Non-pigmented ciliary epithelial cell (primary cell): ENCODE measurements at places on chromosomes 7 and 10.

DNA sequence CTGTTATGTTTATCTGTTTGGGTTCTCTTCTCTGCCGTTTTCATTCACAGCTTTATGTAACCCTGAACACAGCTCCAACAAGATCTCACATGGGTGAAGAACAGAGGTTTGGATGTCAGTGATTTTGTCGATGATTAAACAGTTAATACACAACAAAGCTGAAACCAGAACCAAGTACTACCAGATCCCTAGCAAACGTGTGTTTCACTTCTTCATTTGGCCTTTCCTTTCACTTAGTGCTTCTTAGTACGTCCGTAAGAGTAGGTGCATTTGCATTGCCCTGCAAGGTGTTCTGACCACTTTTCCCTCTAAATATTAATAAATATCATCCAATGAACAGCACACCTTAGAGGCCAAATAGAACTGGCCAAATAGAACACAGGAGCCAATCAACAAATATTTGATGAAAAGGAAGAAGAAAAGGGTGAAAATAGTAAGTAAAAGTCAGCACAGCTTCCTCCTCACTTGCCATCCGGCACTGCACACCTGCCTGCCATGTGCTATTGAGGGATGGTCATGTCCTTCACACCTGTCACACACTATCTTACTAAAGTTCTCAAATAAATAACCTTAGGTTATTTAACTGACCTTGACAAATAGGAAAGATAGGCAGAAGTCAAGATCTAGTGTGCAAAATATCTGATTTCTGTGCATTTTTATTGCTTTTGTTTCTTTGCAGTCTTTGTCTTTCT lies 252.6 kb upstream of the ANKRD30A start:
- DNase-seq, result no peak

DNA sequence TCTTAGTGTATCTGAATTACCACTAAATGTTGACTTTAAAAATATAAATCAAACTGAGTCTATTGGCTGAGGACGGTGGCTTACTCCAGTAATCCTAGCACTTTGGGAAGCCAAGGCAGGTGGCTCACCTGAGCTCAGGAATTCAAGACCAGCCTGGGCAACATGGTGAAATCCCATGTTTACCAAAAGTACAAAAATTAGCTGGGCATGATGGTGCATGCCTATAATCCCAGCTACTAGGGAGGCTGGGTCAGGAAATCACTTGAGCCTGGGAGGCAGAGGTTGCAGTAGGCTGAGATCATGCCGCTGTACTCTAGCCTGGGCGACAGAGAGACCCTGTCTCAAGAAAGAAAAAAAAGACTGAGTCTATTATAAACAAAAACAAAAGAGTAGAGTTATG lies 106.5 kb upstream of the RSU1 start:
- DNase-seq, result no peak

- no peak for DNase-seq
These were observed 67.3 kb downstream of the ST7 start for GRCh38 chr7:117020591-117020973.

DNA sequence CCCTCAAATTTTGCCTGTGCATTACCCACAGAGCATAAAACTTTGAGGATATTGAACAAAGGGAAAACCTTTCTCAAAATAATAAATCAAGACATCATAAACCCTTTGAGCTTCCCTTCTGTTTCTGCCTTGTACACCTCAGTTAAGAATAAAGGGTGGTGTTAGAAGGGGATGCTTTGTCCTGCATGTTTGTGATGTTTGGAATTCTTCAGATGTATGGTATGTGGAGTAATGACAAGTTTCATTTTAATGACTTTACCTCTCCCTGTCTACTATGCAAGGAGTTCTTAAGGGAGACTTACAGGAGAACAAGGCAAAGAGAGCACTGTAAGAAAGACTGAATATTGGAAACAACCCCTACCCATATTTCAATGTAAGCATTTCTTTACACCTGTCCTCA lies 99.2 kb downstream of the HECW1 start:
- no peak for DNase-seq

GRCh38 chr7:31819031-31819430 lies 132.0 kb downstream of the PPP1R17 start:
- no peak for DNase-seq

DNA sequence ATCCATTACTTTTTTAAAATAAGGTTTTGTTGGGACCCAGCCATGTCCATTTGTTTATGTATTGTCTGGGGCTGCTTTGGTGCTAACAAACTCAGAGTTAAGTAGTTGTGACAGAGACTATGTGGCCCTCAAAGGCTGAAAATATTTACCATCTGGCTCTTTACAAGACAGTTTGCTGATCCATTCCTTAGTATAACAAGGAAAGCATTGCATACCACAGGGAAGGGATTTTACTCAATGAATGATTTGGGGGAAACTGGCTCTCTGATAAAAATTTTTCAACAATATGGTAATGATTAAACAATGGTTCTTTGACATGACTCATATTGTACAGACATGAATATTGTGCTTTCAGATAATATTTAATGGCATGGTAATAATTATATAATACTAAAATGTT lies 738.1 kb downstream of the KCNMA1 start:
- no peak for DNase-seq

DNA sequence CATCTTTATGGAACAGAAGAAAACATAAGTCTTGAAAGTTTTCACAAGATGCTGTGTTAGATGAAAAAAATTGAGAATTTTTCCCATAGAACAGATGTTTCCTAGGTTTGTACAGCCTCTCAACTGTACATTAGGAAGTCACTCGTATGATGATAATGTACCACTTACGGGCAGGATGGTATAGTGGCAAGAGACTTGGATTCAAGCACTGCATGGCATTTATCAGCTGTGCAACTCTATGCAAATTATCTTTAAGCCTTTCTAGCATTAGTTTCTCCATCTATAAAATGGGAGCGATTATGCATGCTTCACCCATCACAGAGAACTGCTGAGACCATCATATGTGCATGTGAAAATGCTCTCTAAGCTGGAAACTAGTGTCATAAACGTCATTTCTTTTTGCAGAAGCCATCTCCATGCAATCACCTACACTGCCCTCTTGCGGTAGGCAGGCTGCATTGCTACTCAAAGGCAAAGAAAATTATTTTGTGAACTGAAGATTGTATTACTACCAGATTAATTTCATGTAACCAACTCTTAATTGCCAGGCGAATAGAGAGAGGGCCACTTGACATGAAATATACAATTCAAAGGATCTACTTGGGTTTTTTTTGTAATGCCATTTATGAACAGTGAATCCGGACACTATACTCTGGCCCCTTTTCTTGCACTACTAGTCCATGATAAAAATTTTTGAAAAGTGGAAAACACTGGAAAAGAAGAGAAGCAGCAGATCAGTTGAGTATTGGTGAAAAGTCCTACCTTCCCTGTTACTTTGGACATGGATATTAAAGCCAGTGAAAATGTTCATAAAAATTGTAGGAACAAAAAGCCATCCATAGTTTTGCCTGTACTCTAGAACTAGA lies 102.3 kb downstream of the JAZF1 start:
- DNase-seq, result no peak

- no peak for DNase-seq
These were observed 14.6 kb downstream of the ZCWPW1 start for GRCh38 chr7:100413889-100414288.

- DNase-seq, result no peak
These were observed 1024.2 kb downstream of the GRM8 start for GRCh38 chr7:126228356-126229061.

GRCh38 chr7:115146148-115146547 lies 224.3 kb downstream of the MDFIC start:
- DNase-seq, result no peak

- no peak for DNase-seq
These were observed 70.8 kb downstream of the HIP1 start for GRCh38 chr7:75667938-75668337.

DNA sequence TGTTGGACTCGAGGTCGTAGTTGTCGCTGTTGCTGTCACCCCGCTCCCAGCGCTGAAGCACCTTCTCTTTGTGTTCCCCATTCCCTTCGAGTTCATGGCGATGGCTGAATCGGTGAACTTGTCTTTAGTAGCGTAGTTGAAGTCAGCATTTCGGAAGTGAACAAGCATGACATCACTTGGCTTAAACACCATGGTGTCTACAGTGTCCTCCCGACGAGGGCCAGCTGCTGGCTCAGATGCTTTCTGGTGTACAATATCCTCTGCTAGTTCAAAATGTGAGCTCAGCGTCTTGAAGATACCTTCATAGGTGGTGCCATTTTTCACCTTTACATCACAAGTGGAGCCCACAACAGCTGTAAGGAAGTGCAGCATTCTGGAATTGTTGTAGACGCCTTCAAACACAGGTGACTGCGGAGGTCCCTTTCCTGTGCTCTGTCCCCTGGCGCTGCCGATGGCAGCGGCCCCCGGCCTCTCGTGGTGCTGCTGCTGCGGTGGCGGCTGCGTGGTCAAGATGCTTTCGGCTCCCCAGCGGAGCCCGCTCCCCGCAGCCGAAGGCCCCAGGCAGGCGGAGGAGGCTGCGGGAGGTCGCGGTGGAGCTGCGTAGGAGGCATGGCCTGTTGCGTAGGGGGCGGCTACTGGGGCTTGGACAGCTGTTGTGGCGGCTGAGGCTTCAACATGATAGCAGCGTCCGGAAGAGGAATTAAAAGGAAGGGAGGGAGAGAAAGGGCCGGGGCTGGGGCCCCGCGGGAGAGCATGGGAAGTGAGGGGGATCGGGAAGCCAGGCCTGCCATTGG lies 59.3 kb downstream of the ANKMY2 start:
- DNase-seq, result no peak

- no peak for DNase-seq
These were observed 30.2 kb downstream of the NOM1 start for GRCh38 chr7:156979711-156980110.

DNA sequence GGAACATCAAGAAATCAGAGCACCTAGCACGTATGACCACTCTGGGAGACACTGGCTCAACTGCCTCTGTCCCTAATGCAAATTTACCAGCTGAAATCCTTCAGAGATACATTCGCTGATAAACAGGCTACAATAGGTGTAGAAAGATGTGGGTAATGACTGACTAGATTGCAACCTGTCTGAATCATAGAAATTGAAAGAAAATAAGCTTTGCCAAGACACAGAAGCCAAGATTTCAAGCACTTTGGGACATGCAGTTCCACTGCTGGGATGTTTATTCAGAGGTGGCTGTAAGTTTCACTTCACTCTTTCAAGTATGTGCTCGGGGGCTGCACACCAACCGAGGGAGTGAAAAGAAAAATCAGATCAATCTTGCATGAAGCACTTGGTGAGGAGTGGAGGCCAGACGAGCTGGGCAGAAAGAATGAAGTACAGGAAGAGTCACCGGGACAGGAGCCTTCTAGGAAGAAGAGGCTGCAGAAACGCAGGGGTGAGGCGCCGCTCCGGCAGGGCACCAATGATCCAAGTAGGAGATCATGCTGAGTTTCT lies 276.7 kb downstream of the PARD3 start:
- no peak for DNase-seq

- no peak for DNase-seq
These were observed 326.7 kb downstream of the PTEN start for GRCh38 chr10:88190123-88190522.

DNA sequence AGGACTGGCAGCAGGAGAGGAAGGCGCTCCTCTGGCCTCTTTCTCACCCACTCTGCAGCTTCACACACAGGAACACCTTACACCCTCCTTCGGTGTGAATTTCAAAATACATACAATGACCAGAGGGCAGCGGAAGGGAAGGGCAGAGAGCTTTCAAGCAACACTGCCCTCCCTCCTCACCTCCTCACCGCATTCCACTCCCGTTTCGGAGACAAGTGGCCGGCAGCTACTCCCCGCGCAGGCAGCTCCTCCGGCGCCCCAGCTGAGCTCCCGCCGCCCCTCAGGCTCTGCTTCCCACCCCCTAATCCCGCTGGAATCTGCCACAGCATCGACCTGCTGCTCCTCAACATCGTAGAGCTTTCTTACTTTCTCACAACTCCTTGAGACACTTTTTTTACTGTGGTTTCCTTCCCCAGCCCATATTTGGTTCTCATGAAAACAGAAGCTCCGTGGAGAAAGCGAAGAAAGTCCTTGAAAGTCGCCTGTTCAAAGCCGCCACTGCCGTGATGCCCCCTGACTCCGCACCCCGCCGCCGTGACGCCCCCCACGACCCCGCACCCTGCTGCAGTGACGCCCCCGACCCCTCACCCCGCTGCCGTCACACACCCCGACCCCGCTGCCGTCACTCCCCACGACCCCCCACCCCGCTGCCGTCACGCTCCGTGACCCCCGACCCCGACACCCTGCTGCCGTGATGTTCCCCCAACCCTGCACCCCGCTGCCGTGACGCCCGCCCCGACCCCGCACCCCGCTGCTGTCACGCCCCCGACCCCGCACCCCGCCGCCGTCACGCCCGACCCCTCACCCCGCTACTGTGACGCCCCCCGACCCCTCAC lies 14.6 kb upstream of the GPER1 start:
- no peak for DNase-seq

GRCh38 chr10:21372651-21373410 lies 152.7 kb downstream of the SKIDA1 start:
- DNase-seq, result no peak

DNA sequence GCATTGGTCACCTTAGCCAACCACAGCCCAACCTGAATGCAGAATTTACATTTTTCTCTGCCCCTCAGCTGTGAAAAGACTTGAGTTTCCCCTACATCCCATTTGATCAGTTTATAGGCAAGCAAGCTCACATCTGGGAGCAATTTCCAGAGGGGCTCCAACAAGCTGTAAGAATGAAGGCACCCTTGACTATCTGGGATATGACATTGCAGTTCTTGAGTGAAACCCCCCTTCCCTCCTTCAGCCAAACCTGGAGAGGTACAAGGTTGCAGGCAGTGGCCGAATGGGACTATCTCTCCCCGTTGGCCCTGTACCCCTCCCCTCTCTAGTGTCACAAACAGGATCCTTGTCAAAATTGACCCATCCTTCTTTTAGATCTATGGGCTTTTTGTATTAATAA lies 30.5 kb downstream of the POLL start:
- DNase-seq, result no peak

- no peak for DNase-seq
These were observed 72.6 kb downstream of the FAM53B start for GRCh38 chr10:124671486-124672075.

GRCh38 chr10:12533151-12533550 lies 183.8 kb downstream of the CAMK1D start:
- DNase-seq, result no peak

- no peak for DNase-seq
These were observed 105.7 kb downstream of the RPS24 start for GRCh38 chr10:78139341-78139740.

DNA sequence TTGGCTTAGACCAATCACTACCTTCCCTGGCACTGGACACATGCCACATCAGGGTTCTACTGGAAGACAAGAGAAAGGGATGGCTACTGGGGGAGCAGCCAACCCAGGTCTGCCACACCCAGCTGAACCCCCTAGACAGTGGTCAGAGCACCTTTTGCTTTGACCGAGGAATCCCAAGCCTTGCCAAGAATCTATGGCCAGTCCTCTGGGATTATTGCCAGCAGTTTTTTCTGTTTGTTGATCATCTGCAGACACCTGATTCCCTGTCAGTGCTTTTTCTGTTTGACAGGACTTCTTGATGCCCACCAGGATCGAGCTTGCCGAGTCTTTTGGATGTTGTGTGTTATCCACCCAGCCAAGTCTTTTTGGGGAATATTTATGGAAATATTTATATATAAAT lies 476.2 kb upstream of the GALNT17 start:
- DNase-seq, result no peak

GRCh38 chr7:93913197-93913596 lies 6.8 kb downstream of the GNGT1 start:
- no peak for DNase-seq

- DNase-seq, result no peak
These were observed 81.3 kb upstream of the KCNMA1 start for GRCh38 chr10:77718957-77719356.
